ENCODE measurements at places on chromosomes 3 and 15. TPM values are rescaled to one million over a fixed set of nuclear protein-coding genes. Genes with fewer than 3 reads are reported as not detected.

The TM4SF4 gene
- 899 TPM for total RNA-seq

The HRG gene
- 1.7 TPM for total RNA-seq

The TM6SF1 gene
- 0.52 TPM for total RNA-seq

The BTLA gene
- not detected for total RNA-seq

The SPRED1 gene
- total RNA-seq: 23.2 TPM

The ACTC1 gene
- total RNA-seq: 1.7 TPM

The NME9 gene
- not detected for total RNA-seq

All from hepatocyte (in vitro differentiated cells).